ENCODE measurements at places on chromosomes 11 and 22. TPM values are rescaled to one million over a fixed set of nuclear protein-coding genes. Genes with fewer than 3 reads are reported as not detected.

ZP1 gene
- 0.60 TPM for total RNA-seq

ZFTA gene
- total RNA-seq: 5.0 TPM

OVOL1 gene
- 0.17 TPM for total RNA-seq

SAA2 gene
- not detected for total RNA-seq

A4GALT gene
- total RNA-seq: not detected

OR2D2 gene
- not detected for total RNA-seq

P2RY2 gene
- total RNA-seq: not detected

MRGPRX4 gene
- not detected for total RNA-seq

CARD18 gene
- not detected for total RNA-seq

TPBGL gene
- 0.14 TPM for total RNA-seq

SLC25A45 gene
- total RNA-seq: 25.5 TPM

CACNA1I gene
- total RNA-seq: 19.0 TPM

MMP8 gene
- not detected for total RNA-seq

TSGA10IP gene
- total RNA-seq: not detected

ARHGAP42 gene
- total RNA-seq: not detected

ACTN3 gene
- 0.11 TPM for total RNA-seq

TRIM51 gene
- total RNA-seq: not detected

TMPRSS4 gene
- 0.30 TPM for total RNA-seq

C11orf86 gene
- not detected for total RNA-seq

INSC gene
- not detected for total RNA-seq

RBMXL2 gene
- total RNA-seq: not detected

RCE1 gene
- total RNA-seq: 27.2 TPM

CLTCL1 gene
- 0.62 TPM for total RNA-seq

Data from activated naive CD8-positive, alpha-beta T cell treated with anti-CD3 and anti-CD28 coated beads, Interleukin-2, amount 10 ng/mL, durations not matched to agents 7 days and 5 days (primary cell).